Mesothelial cell of epicardium (in vitro differentiated cells): ENCODE measurements at places on chromosomes 5 and 9. TPM values are rescaled to one million over a fixed set of nuclear protein-coding genes. Genes with fewer than 3 reads are reported as not detected.

Gene BARX1
- 0.16 TPM in 1 of 3 replicates, not detected in the others for total RNA-seq

DNA sequence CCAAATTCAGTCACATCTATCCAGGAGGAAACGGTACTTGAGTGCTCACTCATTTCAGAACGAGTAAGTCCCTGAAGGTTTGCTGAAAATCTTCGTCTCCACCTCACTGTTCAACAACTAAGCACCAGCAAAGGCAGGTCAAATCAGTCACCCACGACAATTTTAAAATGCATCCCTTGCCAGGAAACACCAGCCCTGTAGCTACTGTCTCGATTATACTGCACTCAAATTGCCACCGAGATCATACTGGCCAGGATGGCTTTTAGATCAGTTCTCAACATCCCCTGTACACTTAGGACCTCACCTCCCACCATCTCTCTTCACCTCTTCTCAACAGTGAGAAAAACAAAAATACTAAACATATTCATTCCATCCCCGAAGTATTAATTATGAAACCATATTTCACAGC, 298.6 kb downstream of the AGTPBP1 start:
- no peak for DNase-seq

GRCh38 chr9:93304574-93305496, 120.9 kb downstream of the WNK2 start:
- DNase-seq, result no peak

Gene TXN
- total RNA-seq, result 114 to 116 TPM (median 115 TPM) in 3 replicates

- no peak for DNase-seq
These were observed 124.3 kb upstream of the MOCS2 start for GRCh38 chr5:53233645-53234405.

GRCh38 chr9:113309204-113309813, 6.1 kb upstream of the RNF183 start:
- DNase-seq, result no peak

DNA sequence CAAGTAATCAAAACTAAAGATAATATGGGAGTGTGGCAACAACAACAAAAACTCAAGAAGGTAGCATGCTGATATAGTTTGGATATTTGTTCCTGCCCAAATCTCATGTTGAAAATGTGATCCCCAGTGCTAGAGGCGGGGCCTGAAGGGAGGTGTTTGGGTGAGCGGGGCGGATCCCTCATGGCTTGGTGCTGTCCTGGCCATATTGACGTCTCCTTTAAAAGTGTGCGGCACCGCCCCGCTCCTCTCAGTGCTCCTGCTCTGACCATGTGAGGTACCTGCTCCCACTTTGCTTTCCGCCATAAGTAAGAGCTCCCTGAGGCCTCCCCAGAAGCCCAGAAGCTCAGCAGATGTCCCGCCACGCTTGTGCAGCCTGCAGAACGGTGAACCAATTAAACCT, 25.6 kb downstream of the MED27 start:
- DNase-seq, result no peak

Gene GPRIN1
- total RNA-seq, result 1.0 to 1.3 TPM (median 1.1 TPM) in 3 replicates

Gene DRD1
- 0.34 to 0.54 TPM (median 0.40 TPM) in 3 replicates for total RNA-seq

DNA sequence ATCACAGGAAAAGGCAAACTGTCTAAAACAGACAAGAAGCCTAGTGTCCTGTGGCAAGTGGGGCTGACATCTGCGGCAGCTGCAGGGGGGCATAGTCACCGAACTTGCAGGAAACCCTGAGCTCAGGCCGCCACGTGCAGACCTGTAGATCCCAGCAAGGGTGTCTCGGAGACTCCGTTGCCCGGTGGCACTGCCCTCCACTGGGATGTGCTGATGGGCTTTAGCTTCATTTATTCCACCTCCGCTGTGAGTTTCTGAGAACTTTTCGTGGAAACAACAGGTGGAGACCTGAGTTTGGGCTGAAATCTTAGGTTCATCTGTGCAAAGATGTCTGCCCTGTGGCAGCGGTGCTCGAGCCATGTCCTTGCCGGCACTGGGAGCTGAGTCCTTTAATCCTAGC, 22.1 kb downstream of the CEP72 start:
- no peak for DNase-seq

Gene UBLCP1
- 27.8 to 29.2 TPM (median 28.3 TPM) in 3 replicates for total RNA-seq

GRCh38 chr9:131627648-131628458, 82.5 kb downstream of the PRRT1B start:
- no peak for DNase-seq

- no peak for DNase-seq
These were observed 32.6 kb downstream of the NKX2-5 start for GRCh38 chr5:173202266-173202875.

Gene FST
- total RNA-seq, result 12.3 to 14.3 TPM (median 12.7 TPM) in 3 replicates

Gene F2RL2
- total RNA-seq, result 1.4 to 3.3 TPM (median 2.4 TPM) in 3 replicates

- no peak for DNase-seq
These were observed 14.0 kb upstream of the CHD1 start for GRCh38 chr5:98942847-98943246.

GRCh38 chr5:65066387-65067146, 297.8 kb downstream of the CWC27 start:
- DNase-seq, result no peak

Gene DBH
- total RNA-seq, result not detected in 3 replicates

DNA sequence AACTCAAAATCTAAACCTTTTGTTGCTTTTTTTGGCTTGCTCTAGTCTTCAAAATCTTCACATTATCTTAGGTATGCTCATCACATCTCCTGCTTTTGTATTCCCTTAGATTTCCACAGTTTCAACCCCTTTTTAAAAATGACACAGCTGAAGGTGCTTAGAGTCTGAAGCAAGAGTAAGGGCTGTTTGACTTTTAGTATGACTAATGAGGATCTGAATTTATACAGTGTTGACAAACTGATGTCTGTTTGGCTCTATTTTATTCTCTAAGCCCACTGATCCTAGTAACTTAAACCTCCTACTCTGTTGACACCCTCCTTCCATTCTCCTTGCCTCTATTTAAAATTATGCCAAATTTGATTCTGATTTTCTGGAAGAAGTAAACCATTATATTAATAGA, 200.1 kb downstream of the MCTP1 start:
- no peak for DNase-seq

Gene SPATA31A3
- total RNA-seq, result not detected in 3 replicates

DNA sequence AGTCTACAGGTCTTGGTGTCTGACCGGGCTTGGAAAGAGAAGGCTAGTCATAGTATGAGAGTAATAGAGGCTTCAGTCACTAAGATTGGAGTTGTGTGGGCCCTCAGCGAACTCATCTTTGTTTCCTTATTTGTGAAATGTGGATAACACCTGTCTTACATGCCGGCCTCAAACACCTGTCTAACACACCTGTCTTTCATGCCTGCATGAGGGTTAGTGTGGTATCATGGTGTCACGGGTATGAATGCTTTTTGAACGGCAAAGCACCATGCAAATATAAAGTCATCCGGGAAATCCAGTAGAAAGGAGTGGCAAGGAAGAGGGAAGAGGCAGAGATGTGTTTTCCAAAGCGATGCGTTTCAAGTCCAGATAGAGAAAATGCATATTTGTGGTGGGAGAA, 25.5 kb downstream of the GRAMD2B start:
- no peak for DNase-seq

- no peak for DNase-seq
These were observed 183.2 kb upstream of the MAP3K1 start for GRCh38 chr5:56632199-56632598.

DNA sequence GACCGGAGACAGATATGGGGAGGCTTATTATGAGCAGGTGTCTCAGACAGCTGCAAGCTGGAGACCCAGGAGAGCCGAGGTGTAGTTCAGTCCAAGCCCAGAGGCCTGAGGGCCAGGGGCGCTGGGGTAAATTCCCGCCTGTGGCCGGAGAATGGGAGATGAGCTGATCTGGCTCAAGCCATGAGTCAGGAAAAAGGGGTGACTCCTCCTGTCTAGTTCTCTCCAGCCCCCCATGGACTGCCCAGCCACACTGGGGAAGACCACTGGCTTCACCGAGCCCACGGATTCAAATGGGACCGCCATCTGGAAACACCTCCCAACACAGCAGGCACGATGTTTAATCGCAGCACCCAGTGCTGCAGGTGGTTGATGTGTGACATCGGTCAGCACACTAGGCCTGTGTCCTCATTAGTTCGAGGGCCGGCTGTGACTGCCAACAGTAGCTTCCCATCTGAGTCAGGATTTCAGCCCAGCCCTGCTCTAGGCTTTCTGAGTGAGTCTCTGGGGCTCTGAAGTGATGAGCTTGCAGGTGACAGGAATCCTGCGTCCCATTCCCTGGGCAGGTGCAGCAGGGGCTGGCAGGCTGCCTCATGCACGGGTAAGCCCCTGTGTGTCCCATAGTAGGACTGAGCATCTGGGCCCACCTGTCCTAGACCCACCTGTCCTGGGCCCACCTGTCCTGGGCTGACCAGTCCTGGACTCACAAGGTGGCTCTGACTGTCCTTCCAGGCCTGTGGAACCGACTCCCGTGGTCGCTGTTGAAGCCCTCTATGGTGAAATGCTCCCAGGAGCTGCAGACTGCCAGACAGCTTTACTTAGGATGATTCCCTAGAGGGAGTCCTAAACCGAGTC, 49.7 kb downstream of the AHRR start:
- DNase-seq, result peak; percentile 37

DNA sequence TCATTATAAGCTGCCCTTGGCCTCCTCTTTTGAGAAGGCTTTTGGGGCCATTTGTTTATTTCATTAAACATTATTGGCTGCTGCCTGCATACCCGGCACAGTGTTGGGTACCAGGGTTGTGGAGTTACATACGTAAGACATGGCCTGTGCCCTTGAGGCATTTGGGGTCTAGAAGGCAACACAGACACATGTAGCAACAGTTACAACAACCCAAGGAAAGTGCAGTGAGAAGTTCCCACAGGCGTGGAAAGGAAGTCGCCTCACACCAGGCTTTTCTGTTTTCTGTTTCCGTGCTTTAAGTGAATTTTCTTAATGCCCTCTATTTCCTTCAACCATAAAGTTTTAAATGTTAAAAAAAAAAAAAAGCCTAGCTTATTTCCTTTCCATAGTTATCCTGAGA, 47.4 kb downstream of the GALNT10 start:
- DNase-seq, result no peak

GRCh38 chr9:133478851-133479711, at the start of gene SLC2A6:
SLC2A6 (minus strand) TSS chr9:133479099; CDS start chr9:133479059, 40 bp downstream.
- peak; percentile 79 for DNase-seq

Gene SH3RF2
- total RNA-seq, result 2.2 to 3.2 TPM (median 2.5 TPM) in 3 replicates

- no peak for DNase-seq
These were observed 28.2 kb upstream of the PPP2R2B start for GRCh38 chr5:146906803-146907202.

GRCh38 chr5:172715931-172716682, 54.9 kb downstream of the DUSP1 start:
- no peak for DNase-seq

Gene NUDT12
- 12.2 to 14.1 TPM (median 12.7 TPM) in 3 replicates for total RNA-seq

Gene SKIC3
- 96.6 to 102 TPM (median 101 TPM) in 3 replicates for total RNA-seq

Gene OBP2B
- total RNA-seq, result not detected in 3 replicates

- no peak for DNase-seq
These were observed 282.1 kb downstream of the CRB2 start for GRCh38 chr9:123637945-123638634.

Gene APBA1
- total RNA-seq, result 17.5 to 20.9 TPM (median 18.4 TPM) in 3 replicates

GRCh38 chr9:92647671-92648473, 22.1 kb downstream of the IPPK start:
- no peak for DNase-seq

Gene FCN1
- not detected in 3 replicates for total RNA-seq

Gene TRAF1
- 7.7 to 8.2 TPM (median 8.0 TPM) in 3 replicates for total RNA-seq

DNA sequence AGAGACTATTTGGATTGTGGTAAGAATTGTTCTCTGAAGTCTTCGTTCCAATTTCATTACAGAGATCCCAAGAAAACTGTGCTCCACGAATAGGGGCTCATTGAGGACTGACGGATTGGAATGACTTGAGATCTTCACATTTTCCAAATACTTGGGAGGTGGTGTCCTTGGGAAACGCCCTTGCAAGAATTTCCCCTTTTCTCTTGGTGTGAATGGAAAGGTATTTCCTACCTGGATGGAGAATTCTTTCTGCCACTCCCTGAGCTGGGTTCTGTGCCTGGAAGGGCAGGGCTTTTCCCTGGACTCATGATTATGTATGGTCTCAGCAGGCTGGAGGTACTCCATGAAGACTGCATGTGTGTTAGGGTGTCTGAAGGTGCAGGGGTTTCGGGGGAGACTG, 53.9 kb downstream of the SNX18 start:
- DNase-seq, result no peak

- no peak for DNase-seq
These were observed 269.4 kb upstream of the PANK3 start for GRCh38 chr5:168848569-168848968.

Gene FAM81B
- total RNA-seq, result 2.7 to 4.3 TPM (median 4.0 TPM) in 3 replicates

Gene SAPCD2
- 5.7 to 6.2 TPM (median 5.9 TPM) in 3 replicates for total RNA-seq

DNA sequence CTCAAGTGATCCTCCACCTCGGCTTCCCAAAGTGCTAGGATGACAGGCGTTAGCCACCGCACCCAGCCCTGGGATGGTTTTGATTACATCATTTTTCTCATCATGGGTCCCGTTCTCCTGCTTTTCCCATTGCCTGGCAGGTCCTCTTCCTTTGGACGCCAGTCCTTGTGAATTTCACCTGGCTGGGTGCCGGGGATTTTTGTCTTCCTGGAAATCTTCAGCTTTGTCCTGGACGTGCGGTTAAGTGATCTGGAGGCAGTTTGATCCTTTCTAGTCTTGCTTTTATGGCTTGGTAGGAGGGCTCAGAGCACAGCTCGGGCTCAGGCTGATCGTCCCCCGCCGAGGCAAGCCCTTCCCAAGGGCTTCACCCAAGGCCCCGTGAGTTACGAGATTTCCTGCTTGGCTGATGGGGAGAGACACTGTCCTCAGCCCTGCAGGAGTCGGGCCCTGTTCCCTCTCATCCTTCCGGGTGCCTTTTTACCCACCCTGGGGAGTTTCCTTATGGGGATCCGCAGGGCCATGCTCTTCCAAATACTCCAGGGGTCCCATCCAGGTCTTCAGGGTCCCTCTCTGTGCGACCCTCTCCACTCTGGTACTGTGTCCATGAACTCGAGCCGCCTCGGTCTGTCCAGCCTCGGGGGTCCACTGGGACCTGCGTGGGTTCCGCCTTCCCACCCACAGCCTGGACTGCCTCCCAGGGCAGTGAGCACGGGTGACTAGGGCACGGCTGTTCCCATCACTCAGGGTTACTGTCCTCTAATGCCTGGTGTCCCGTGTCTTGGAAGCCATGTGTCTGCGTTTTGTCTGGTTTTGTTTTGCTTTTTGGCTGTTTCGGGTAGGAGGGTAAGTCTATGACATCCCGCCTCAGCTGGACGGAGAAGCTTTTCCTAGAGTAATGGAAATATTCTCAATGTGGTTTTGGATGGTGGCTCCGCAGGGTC, 22.3 kb upstream of the EGFL7 start:
- DNase-seq, result no peak

Gene SPATA31C2
- total RNA-seq, result 0.29 to 0.38 TPM (median 0.34 TPM) in 3 replicates

DNA sequence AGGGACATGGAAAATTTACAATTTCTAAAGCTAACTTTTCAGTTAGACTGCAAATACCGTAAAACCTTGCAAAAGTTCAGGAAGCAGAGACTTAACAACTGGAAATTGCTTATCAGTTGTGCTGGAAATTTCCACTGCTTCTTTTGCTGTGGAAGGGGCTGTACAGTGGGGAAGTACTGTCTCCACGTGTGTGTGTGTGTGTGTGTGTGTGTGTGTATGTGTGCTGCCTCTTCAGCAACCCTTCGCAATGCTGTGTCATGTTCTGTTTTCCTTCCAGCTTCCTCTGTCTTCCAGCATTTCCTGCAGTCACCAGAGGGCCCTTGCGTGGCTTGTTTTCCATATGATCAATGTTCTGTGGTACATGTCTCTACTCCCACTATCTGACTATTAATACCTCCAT, 87.5 kb upstream of the RANBP3L start:
- DNase-seq, result no peak
